SK-N-MC (cell line): ENCODE measurements at places on chromosomes 7 and 10.

GRCh38 chr7:134317434-134317833, 704 bp upstream of the SLC35B4 start:
- no peak for DNase-seq

DNA sequence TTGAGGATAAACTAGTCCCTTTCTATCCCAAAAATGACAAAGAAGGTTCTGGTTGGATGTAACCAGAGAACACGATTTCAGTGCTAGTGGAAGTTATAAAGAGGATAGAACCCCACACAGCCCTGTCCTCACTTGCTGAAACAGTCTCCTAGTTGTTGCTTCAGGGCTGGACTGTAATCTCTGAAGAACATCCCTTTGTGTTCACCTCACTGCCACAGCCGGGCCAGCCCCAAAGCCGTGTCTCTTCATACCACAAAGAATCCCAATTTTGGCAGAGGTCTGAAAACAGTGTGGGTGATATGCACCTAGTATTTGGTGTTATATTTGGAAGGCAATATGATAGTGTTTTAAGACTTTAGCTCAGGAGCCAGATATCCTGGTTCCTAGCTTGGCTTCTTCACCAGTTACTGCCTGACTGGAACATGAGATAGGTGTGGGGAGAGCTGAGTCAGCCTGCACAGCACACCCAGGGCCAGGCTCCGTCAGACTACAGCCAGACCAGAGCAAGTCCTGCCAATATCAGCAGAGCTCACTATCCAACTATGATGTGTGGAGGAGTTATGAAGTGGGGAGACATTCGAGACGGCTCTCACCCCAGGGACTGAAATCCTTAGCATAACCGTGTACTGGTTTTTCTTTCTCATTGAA, 21.2 kb downstream of the CYP3A4 start:
- no peak for DNase-seq

- DNase-seq: no peak
Observed at GRCh38 chr7:153638821-153639435, 413.3 kb upstream of the DPP6 start.

DNA sequence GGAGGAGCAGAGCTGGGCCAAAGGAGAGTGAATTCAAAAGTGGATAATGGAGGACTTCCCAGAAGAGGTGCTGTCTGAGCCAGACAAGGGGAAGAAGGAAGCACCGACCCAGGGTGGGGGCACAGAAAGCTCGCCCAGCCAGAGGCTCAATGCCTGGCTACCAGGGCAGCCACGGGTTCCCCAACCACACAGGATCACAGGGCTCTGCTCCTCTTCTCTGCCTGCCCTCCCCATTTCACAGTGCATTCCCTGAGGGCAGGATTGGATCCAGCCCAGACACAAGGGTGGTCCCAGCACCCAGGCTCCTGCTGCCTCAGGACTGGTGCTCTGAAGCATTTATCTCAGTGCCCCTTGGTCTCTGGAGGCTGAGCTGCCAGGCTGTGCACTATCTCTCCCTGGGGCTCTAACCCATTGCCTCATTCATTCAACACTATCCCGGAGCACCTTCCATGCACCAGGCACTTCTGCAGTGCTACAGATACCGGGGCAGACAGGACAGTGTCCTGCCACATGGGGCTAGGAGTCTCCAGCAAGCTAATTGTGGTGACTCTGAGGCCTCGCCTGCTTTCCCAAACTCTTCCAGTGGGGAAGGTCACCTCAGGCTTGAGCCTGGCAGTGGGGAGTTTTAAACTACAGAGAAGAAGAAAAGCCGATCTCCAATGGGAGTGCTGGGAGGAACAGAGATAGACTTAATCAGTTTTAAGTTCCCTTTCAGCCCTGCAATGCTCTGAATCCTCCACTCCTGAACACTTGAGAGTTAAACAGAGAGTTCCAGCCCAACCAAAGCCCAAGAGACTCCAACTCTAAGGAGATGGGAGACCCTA, 201.8 kb upstream of the ZMIZ1 start:
- no peak for DNase-seq

DNA sequence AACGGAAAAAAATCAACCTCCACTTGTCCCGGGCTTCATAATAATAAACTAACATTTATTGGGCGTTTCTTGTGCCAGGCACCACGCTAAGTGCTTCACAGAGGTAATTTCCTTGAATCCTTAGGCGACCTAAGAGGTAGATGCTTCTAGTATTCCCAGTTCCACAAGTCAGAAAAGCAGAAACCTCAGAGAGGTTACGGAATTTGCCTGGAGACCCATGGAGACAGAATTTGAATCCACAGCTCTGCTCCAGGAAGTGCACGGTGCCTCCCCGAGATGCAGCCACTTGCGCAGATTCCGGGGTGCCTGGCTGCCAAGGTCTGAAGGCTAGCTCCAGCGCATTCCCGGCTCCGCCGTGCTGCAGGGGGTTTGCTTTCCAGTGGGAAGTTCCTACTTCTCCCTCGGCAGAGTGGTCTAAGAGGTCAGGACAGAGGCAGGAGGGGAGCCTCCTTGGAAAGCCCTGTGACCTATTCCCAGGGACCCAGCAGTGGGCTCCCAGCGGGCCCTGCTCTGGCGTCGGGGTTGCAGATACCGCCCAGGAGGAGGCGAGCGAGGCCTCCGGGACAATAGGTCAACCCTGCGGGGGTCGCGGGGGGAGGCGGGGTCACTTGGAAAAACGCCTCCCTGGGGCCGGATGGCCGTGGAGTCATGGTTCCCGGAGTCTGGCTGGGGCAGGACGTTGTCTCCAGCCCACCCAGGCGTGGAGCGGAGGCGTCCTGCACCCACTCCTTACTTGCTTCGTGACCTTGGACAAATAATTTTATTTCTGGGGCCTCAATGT, 10.1 kb upstream of the NKX2-3 start:
- DNase-seq: no peak

DNA sequence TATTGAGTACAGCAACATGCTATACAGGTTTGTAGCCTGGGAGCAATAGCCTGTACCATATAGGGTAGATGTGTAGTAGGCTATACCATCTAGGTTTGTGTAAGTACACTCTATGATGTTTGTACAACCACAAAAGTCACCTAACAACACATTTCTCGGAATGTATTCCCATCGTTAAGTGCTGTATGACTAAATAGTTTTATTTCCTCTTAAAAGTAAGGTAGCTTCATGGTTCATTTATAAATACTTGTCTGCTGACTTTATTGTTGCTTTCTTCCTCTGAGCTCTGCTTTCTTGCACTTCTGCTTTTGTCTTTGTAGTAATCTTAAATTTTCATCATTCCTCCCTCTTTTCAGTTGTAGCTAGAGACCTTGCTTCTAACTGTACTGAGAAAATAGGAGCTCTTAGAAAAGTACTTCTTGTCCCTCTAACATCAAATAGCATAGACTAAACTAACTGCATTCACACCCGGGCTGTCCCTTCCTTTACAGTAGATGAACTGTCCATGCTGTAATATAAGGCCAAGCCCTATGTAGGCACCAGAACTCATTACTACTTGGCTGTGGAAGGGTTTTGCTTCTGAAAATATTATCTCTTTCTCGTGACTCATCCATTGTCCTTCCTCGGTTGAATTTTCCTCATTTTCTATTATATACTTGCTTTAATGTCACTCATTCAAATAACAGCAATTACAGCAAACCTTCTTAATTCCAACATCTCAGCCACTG, 55.4 kb upstream of the FAM3C start:
- no peak for DNase-seq

- no peak for DNase-seq
Observed at GRCh38 chr10:89738551-89739209, 37.3 kb downstream of the KIF20B start.

DNA sequence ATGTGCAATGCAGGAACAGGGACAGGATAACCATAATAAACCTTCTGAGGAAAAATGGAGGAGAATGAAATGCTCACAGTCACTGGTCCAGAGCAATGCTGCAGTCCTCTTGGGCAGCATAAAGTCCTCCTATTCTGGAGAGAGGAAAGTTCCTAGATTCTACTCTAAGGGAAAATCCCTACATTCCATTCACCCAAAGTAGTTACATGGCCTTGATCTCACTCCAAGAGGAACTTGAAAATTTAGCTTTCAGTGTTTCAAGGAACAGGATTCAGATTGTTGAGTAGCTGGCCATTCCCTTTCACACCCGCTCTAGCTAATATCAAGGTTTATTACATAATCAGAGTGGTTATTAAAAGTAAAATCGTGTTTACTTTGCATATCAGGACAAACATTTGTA, 168.3 kb downstream of the CHRM2 start:
- DNase-seq: no peak

GRCh38 chr10:110378006-110378405, 73.3 kb upstream of the SMNDC1 start:
- no peak for DNase-seq

DNA sequence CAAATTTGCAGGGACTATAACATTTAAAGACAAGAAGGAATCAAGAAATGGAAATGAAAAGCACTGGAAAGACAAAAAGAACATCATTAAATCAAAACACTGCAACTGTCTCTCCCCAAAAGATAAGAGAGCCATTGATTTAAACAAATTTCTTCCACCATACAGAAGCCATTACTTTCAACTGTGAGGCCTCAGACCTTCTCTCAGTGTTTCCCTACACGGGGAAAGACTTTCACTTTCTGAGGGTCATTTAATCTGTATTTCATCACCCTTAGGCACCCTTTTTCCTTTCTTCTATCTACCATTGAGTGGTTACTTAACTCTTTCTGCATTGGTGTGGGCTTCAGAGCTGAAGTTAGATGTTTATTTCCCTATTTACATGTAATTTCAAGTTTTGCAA, 47.5 kb downstream of the CCDC172 start:
- DNase-seq: no peak

DNA sequence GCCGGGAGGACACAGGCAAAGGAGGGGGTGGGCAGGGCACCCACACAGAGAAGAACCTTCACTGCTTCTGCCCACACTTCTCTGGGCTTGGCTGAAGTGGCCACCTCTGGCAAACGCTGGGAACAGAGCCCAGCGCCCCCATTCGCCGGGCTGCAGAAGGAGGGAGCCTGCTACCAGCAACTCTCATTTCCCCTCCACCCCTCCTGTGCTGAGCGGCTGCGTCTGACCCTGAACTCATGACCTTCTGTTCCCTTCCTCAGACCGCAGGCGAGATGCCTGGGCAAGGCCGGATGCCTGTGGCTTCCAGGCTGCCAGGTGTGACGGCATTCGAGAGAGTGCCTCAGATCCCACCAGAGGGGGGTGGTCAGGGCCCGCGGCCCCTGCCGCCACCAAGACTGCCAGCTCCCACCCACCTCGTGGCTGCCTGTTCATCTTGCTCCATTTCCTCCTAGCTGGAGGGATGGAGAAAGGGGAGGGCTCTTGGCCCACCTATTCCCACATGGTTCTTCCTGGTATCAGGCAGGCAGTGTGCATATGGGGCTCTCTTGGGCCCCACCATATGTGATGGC, 19.8 kb downstream of the DNAJB12 start:
- no peak for DNase-seq

- no peak for DNase-seq
Observed at GRCh38 chr7:95871075-95871848, 98.9 kb downstream of the DYNC1I1 start.

- no peak for DNase-seq
Observed at GRCh38 chr10:110786172-110786571, 85.6 kb upstream of the PDCD4 start.

DNA sequence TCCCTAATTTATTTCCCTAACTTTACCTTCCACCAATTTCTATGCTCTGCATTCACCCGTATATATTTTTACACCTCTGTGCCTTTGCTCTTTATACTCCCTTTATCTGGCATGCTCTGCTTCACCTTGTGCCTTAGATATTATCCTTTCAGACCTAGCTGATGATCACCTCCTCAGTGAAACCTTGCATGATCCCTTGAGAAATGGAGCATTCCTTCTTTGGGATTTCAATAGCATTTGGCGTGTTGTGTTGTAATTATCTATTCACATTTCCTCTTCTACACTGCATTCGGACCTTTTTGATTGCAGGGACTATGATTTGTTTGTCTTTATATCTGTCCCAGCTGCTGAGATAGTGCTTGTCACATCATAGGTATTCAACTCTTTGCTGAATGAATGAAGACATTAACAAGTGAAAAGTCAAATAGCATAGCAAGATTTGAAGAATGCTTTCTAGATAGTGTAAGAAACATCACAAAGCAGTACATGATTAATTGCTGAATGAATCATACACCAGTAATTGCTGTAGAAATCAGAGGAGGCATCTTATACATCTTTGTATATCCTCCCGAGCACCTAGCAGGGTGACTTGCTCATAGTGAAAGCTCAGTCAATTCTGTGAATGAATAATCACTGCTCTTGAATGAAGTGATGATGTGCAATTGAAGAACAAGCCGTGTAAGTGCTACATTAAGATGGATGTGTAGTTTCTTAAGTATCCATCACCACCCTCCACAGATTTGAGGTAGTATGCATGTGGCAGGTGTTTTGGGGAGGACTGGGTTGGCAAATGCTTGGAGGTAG, 2.0 kb upstream of the TM9SF3 start:
- DNase-seq: no peak

- DNase-seq: no peak
Observed at GRCh38 chr7:101814991-101815825, 2.2 kb upstream of the CUX1 start.

GRCh38 chr10:32687546-32687945, 241.6 kb downstream of the CCDC7 start:
- no peak for DNase-seq

DNA sequence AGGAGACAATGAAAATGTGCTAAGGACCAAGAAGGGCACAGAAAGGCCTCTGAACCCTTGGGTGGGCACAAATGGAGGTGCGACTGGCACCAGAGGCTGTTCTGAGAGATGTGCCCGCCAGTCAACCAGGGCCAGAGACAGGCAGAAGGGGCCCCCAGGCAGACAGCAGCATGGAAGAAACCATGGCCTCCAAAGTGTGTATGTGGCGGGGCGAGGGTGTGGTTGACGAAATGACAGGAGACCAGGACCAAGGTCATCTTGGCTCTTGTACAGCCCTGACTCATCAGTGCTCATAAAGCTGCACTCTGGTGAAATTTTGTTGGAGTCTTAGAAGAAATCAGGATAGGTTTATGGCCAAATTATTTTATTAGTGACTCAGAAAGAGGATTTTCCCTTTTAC, 4.0 kb upstream of the MRPS24 start:
- DNase-seq: no peak

- no peak for DNase-seq
Observed at GRCh38 chr7:122056977-122057376, 87.1 kb downstream of the AASS start.

DNA sequence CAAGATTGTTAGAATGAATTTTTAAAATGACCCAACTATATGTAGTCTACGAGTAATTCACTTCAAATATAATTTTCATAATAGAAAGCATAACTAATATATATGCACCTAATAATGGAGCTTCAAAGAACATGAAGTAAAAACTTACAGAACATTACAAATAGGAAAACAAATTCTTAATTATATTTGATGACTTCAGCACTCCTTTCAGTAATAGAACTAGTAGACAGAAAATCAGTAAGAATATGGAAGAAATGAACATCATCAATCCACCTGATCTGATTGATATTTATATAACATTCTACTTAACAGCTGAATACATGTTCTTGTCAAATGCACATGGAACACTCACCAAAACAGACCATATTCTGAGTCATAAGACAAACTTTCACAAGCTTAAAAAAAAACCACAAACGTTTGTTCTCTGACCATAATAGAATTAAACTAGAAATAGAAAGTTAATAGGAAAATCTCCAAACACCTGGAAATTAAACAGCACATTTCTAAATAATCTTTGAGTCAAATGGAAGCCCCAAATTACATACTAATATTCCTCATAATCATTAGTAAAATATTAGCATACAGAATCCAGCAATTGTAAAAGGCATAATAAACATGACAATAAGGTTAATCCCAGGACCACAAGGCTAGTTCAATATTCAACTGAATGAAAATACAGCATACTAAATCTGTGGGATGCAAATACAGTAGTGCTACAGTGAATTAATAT, 48.0 kb downstream of the BRAF start:
- no peak for DNase-seq

- peak; percentile 62 for DNase-seq
Observed at GRCh38 chr7:12524794-12525386, 45.6 kb upstream of the SCIN start.
